Activated CD8-positive, alpha-beta memory T cell treated with anti-CD3 and anti-CD28 coated beads, Interleukin-2, amount 10 ng/mL, durations not matched to agents 7 days and 5 days (primary cell): ENCODE measurements at places on chromosomes 3 and 15. TPM values are rescaled to one million over a fixed set of nuclear protein-coding genes. Genes with fewer than 3 reads are reported as not detected.
A peak's percentile ranks its signal among the peaks of the same experiment; 100 is the strongest.

- no peak for DNase-seq
These were observed 4.8 kb upstream of the VILL start for GRCh38 chr3:37985637-37986320.

GRCh38 chr15:96186105-96186504 is 144.4 kb upstream of the NR2F2 start:
- no peak for DNase-seq

GRCh38 chr3:193599393-193599792 is 6.4 kb downstream of the OPA1 start:
- no peak for DNase-seq

GRCh38 chr15:74208901-74209559 is 6.4 kb upstream of the STRA6 start:
- DNase-seq = no peak

- no peak for DNase-seq
These were observed 106.5 kb upstream of the ACP3 start for GRCh38 chr3:132210476-132211346.

DNA sequence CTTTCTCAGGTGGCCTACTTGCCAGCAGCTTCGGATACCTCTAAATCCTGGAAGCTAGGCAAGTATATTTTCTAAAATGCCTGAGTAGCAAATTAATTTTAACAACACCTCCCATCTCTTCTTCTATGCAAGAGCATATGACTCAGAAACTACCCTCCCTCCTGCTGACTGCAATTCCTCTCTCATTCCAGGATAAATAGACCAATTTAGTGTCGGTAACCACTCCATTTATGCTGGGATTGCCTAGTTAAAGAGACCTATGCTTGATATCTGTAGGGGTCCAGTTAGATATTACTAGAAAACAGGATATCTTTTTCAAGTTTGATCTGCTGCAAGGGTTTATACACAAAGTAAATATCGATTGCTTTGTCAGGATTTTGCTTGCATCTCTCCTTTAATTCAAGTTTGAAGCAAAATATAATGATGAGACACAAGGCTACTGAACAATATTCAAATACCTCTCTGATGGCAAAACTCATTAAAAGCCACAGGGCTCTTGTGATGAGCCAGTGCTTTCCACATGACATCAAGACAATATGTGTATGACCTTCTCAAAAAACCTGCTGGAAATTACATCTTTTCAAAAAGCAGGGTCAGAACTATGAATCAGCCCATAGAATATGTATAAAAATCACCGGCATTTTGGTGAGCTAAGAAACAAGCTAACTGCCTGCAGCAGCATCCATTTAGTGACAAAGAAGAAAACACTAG is 491.6 kb upstream of the NECTIN3 start:
- no peak for DNase-seq

DNA sequence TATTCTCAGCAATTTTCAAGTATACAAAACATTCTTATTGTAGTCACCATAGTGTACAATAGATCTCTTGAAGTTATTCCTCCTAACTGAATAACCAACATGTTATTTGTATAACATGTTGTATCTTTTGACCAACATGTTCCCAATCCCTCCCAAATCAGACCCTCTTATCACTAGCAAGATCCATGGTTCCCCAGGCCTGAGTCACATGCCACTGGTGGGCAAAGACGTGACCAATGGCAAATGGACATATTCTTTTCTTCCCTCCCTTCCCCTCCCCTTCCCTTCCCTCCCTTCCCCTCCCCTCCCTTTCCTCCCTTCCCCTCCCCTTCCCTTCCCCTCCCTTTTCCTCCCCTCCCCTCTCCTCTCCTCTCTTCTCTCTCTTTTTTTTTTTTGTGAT is 45.4 kb downstream of the AMOTL2 start:
- no peak for DNase-seq

DNA sequence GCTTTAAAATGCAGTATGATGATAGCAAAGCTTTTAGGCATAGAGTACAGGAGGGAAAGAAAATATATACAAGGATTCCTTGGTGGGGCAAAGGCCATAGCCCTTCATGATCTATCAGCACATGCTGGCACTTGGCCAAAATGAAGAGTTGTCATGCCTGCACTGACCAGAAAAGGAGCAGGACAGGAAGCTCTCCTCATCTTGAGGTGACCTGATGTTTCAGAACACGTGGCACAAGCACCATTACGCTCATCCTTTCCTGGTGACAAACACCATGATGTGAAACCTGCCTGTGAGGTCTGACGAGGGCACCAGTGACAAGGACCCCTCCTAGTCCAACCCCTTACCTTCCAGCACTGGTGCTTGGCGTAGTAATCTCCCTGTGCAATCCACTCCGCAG is 77.9 kb upstream of the DCLK3 start:
- DNase-seq = no peak

- DNase-seq = no peak
These were observed 22.7 kb upstream of the ZBTB20 start for GRCh38 chr3:115169808-115170207.

- DNase-seq = no peak
These were observed 58.9 kb upstream of the GOLGA8J start for GRCh38 chr15:30023798-30024295.

DNA sequence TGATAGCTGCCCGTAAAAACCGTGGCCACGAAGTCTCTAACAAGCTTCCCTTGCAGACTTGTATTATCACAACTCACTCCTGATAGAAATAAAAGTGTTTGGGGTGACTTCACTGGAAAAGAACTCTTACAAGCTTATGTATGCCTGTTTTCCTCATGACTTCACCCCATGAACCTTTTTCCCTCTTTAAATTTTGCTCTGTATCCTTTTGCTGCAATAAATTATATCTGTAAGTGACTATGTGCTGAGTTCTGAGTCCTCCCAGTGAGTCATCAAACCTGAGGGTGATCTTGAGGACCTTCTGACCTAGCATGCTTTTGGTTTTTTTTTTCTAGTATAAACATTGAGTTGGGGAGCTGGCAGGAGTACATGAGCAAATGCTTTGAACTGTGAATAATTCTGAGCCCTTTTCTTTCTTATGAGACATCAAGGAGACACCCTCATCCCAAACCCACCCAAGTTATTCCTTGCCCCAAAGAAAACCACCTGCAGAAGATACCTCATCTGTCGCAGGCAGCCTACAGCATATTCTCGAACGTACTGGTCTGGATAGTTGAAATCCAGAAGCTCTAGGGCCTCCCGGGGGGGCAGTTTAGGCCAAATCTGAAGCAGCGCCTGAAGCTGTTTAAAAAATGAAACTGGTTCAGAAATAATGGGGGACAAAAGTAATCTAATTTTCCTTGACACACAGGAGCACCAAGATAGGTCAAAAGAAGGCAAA is 85.9 kb downstream of the FAIM start:
- no peak for DNase-seq

GRCh38 chr15:45641374-45641781 is 6.5 kb downstream of the SQOR start:
- DNase-seq = no peak

GRCh38 chr3:149342413-149343380 is 9.3 kb upstream of the TM4SF18 start:
- no peak for DNase-seq

DNA sequence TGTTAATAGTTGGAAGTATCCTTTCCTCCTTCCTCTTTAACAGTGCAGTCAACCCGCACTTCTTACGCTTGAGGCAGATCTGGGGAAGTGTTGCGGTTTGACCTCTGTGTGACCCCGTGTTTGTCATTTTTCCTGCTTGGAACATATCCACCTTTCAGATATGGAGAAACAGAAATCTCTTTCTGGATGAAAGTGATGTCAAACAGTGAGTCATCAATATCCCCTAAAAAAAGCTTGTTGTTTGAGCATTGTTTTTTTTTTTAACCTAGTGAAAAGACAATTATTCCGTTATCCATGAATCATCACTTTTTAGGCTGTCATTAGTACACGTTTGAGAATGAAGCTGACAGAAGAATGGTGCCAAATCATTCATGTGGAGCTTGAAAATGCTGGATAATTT is 293.7 kb downstream of the ARPP21 start:
- DNase-seq = no peak

DNA sequence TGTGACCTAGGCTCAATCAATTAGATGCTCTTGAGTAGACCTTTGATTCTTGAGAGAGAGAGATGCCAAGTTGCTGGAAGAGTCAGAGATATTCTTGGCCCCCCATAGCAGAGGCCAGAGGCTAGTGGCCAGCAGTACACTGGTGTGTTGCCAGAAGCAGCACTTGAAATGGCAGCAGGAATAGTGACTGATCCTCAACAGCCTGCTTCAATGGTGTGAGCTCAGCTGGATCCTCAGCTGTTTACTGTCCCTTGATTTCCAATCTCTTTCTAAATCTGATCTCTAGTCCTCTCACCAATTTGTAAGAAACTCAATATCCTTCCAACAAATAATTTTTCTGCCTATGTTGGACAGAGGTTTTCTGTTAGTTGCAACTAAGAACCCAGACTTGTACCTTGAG is 170.3 kb upstream of the CCDC54 start:
- DNase-seq = no peak

GRCh38 chr15:55257012-55257670 is 32.5 kb downstream of the RAB27A start:
- DNase-seq = no peak

- DNase-seq = no peak
These were observed 43.5 kb upstream of the AKAP13 start for GRCh38 chr15:85336880-85337279.

- DNase-seq = no peak
These were observed 87.4 kb upstream of the AGBL1 start for GRCh38 chr15:85992224-85992623.

DNA sequence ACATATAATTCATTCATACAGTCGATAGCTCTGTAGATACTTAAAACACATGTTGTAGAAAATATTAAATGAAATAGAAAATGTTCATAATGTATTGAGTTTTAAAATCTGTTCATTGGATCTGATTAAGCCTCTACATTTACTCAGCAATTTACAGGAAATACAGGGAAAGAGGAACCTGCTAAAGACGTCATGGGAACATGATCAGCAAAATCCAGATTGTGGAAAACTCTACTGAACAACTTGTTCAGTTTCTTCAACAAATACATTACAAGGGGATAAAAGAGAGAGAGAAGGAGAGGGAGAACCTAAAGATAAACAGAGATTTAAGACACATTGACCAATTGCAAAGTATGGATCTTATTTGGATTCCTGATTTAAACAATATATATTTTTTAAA is 46.7 kb downstream of the KLHL6 start:
- no peak for DNase-seq

DNA sequence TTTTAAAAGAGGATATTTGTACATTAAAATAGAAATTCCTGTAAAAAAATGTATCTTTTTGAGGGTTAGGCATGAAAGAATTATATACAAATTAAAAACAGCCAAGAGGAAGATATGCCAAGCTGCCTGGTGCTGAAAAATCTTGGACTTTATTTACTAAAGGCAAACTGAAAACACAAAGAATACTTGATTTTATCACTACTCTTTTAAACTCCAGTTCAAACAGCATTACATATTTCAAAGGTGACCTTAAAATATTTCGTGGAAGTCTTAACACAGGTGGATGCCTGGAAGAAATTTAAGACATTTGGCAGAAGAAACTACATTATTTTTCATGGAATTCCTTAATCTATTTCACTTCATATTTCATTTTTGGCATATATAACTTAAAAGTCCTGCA is 101.1 kb upstream of the SLC2A2 start:
- no peak for DNase-seq

GRCh38 chr3:49166752-49167556 is 823 bp upstream of the CCDC71 start:
- no peak for DNase-seq

DNA sequence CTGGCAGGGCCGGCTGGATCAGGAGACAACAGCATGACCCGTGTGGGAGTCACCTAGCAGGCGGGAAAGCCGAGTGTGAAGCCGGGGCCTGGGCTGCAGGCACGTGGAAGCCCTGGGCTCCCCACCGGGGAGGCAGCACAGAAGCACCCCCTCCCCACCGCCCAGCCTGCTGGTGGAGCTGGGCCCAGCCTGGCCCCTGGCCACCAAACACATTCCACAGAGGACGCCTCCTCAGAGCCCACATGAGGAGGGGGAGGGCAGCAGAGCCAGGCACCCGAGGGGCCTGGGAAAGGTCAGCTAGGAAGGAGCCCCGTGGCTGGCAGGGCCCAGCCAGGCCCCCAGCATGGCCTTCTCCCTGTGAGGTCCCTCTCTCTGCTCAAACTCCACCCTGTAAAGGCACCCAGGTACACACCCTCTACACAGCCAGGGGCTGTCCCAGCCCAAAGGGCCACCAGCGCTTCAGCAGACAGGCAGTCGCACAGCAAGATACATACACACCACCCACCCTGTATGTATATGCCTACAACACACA is 4.5 kb downstream of the PLXNB1 start:
- no peak for DNase-seq

DNA sequence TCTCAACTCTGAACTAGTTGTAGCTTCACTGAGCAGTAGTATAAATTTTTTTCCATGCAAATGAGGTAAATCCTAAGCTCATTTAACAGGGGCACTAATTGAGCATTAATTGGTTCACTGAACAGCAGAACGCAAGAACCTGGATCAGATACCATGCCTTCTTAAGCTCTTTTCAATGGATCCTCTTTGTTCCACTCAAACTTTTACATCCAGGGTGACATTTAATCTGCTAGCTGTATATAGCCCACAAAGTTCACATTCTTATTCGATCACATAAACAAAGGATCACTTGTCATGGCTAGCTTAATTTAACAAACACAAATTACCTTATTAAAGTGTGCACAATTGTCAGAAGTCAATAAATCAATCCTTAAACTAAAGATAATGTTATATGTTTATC is 281.6 kb downstream of the CNTN6 start:
- no peak for DNase-seq

- DNase-seq = no peak
These were observed 311.4 kb downstream of the EPHB1 start for GRCh38 chr3:135106445-135106844.

- peak; percentile 26 for DNase-seq
These were observed 34.5 kb upstream of the VILL start for GRCh38 chr3:37955918-37956707.

- no peak for DNase-seq
These were observed 368.6 kb upstream of the DPH6 start for GRCh38 chr15:35914573-35914972.

DNA sequence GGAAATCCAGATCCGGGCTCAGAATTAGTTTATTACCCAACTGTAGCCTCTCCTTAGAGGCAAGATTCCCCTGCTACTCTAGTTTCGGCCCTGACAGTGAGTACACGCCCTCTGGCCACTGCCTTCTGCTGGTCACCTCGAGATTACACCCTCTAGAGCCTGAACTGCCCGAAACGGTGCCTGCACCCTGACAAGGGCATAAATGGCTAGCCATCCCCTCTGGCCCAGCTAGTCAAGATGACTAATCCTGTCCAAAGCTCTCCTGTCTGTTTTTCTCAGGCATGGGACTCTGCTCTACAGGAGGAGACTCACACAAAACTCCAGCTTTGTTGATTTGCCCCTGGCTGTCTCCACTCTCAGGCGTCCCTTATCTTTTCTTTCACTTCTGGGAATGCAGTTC is 150.5 kb upstream of the UBE2E2 start:
- DNase-seq = no peak

GRCh38 chr3:196141052-196141865 is 59.4 kb upstream of the TFRC start:
- DNase-seq = no peak

Gene LSAMP
- total RNA-seq = not detected

Gene ZNF860
- total RNA-seq = not detected

Gene CELF6
- total RNA-seq = 0.29 TPM

Gene GOLGA6L10
- 0.91 TPM for total RNA-seq

Gene GRIP2
- total RNA-seq = not detected

Gene RTF1
- total RNA-seq = 43.4 TPM

Gene DISP2
- 0.23 TPM for total RNA-seq

Gene SAMMSON
- total RNA-seq = not detected

Gene SOX14
- total RNA-seq = not detected

Gene TNFSF10
- 256 TPM for total RNA-seq

Gene SERPINI1
- 2.6 TPM for total RNA-seq

Gene STRIT1
- not detected for total RNA-seq

Gene CPB1
- total RNA-seq = not detected

Gene SAMD7
- total RNA-seq = not detected
